ENCODE measurements at places on chromosomes 4 and X. TPM values are rescaled to one million over a fixed set of nuclear protein-coding genes. Genes with fewer than 3 reads are reported as not detected.

UFSP2 gene
- 16.7 TPM for total RNA-seq

CBLL2 gene
- total RNA-seq, result not detected

CT45A10 gene
- not detected for total RNA-seq

ANOS1 gene
- not detected for total RNA-seq

GLRA3 gene
- not detected for total RNA-seq

FGF5 gene
- 0.09 TPM for total RNA-seq

TMPRSS11F gene
- not detected for total RNA-seq

NDP gene
- not detected for total RNA-seq

GPR173 gene
- 0.48 TPM for total RNA-seq

TBX22 gene
- total RNA-seq, result not detected

GYPB gene
- not detected for total RNA-seq

CCNI gene
- total RNA-seq, result 259 TPM

TRPC3 gene
- 0.49 TPM for total RNA-seq

PNMA3 gene
- 3.1 TPM for total RNA-seq

SSX1 gene
- not detected for total RNA-seq

DUSP9 gene
- not detected for total RNA-seq

VSIG4 gene
- 1.3 TPM for total RNA-seq

EDNRA gene
- not detected for total RNA-seq

CT45A6 gene
- not detected for total RNA-seq

GPRASP3 gene
- 2.6 TPM for total RNA-seq

CPE gene
- not detected for total RNA-seq

NHS gene
- total RNA-seq, result 0.28 TPM

TGIF2LX gene
- total RNA-seq, result not detected

CXCL8 gene
- total RNA-seq, result 460 TPM

KLB gene
- total RNA-seq, result 0.07 TPM

NUDT10 gene
- 0.40 TPM for total RNA-seq

TEX11 gene
- total RNA-seq, result not detected

MAGIX gene
- total RNA-seq, result 1.7 TPM

AGTR2 gene
- total RNA-seq, result not detected

AMMECR1 gene
- total RNA-seq, result 11.5 TPM

RGS12 gene
- total RNA-seq, result 12.3 TPM

ACTRT1 gene
- not detected for total RNA-seq

NCAPG gene
- total RNA-seq, result 1.6 TPM

DAPP1 gene
- 5.9 TPM for total RNA-seq

MAB21L2 gene
- total RNA-seq, result not detected

MAGEA2 gene
- not detected for total RNA-seq

ZIC3 gene
- total RNA-seq, result not detected

ACE2 gene
- not detected for total RNA-seq

CTSO gene
- total RNA-seq, result 20.3 TPM

COX18 gene
- total RNA-seq, result 10.3 TPM

TMPRSS11D gene
- not detected for total RNA-seq

GPC4 gene
- not detected for total RNA-seq

MAGEE2 gene
- not detected for total RNA-seq

SERPINA7 gene
- total RNA-seq, result not detected

GABRG1 gene
- not detected for total RNA-seq

NPY2R gene
- not detected for total RNA-seq
